Hair follicular keratinocyte (primary cell): ENCODE measurements at places on chromosomes 3 and 15. TPM values are rescaled to one million over a fixed set of nuclear protein-coding genes. Genes with fewer than 3 reads are reported as not detected.

CAMK2N2 gene
- 1.2 and 1.4 TPM in 2 replicates for total RNA-seq

LRRIQ4 gene
- total RNA-seq = not detected in 2 replicates

PLCB2 gene
- 1.3 and 1.6 TPM in 2 replicates for total RNA-seq

C15orf39 gene
- 8.6 and 11.2 TPM in 2 replicates for total RNA-seq

CLDN16 gene
- total RNA-seq = not detected in 2 replicates

TMEM212 gene
- total RNA-seq = not detected in 2 replicates

PRTG gene
- total RNA-seq = under 0.01 TPM in 1 of 2 replicates, not detected in the other

UPK1B gene
- 1.7 and 12.2 TPM in 2 replicates for total RNA-seq

PLSCR2 gene
- total RNA-seq = not detected in 2 replicates

ARPP21 gene
- total RNA-seq = not detected in 2 replicates

FSD2 gene
- total RNA-seq = not detected in 2 replicates

VPS33B gene
- 14.8 and 22.0 TPM in 2 replicates for total RNA-seq
